ENCODE measurements at places on chromosomes 1 and 21.

DNA sequence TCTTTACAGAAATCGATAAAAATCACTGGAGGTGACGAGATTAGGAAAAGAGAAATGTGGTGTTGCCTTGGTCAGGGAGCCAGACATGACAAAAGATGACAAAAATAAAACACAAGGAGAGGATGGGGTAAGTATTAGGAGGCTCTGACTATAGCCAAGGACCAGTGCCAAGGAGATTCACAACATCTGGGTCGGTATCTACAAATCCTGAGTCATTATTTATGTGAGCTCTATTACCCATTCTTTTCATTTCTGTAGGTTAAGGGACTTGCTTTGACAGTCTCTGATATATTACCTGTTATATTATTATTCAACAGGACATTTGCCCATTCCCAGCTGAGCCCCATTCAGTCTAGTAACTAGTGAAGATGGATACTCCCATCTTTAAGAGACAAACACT is 120.8 kb downstream of the TYW3 start:
- no peak for ATAC-seq

DNA sequence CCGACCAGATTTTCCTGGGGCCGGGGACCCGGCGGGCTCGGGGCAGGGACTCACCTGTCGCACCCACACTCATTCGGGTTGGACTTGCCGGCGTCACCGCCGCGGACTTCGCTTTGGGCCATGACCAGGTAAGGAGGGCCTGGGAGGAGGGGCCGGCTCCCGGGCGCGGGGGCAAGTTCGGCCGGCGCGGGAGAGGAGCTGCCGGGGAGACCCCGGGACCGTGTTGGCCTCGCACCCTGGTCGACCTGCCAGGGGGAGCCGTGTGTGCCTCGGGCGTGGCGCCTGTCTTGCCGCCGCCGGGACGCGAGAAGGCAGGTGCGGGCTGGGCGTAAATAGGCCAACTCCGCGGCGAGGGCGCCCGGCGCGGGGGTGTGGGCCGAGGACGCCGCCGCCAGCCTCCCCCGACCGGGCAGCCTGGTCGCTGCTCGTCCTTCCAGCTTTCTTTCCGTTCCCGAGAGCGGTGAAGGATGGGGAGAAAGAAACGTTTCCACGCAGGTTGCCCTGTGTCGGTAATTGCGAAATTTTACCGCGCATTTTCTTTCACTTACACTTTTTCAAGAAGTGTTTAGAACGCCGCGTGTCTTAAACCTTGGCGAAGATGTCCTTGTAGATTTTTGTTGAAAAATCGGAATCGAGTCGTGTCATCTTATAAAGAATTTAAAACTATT is 558 bp downstream of the USP1 start:
- ATAC-seq = peak; percentile 0

- no peak for ATAC-seq
Measured at GRCh38 chr1:205312866-205313562, 8.5 kb downstream of the NUAK2 start.

DNA sequence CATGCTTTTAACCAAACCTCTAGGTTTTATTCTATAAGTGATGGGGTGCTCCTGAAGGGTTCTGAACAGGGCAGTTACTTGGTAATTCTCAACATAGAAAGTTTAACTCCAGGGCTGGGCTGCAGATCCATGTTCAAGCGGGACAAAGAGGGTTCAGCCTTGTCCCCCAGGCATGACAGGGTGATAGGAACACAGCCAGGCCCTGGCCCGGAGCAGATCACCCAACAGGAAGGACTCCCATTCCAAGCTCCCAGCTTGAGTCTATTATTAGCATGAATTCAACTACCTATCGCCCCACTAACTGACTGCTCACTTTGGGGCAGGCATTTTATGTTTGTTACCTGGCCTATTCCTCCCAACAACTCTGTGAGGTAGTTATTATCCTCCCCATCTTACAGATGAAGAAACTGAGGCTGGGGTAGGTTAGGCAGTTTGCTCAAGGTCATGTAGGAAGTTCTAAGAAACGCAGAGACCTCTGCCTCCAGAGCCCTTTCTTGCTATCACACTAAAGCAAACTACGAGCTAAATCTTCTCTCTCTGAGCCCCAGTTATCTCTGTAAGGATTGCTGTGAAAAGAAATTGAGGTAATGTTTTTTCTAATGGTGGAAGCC is 14.5 kb downstream of the ASAP3 start:
- ATAC-seq = no peak

DNA sequence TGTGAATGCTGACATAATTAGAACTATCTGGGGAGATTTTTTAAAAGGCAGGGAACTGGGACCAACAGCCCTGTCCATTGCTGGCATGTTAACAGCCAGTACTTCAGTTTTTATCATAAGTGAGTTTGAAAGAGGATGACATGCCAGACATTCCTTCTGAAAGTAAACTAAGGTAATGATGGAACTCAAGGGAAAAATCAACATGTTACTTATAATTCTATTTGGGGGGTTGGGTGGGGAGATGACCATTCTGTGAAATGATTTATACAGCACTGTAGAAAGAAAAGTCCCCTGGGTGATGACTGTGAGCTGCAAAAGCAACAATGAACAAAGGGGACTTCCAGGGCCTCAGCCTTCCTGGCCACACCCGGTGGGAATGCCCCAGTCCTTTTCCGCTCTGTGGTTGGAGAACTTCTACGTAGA is 5.4 kb upstream of the LAMC2 start:
- ATAC-seq = peak; percentile 78

GRCh38 chr1:154730259-154730658 is 122.3 kb upstream of the ADAR start:
- no peak for ATAC-seq

DNA sequence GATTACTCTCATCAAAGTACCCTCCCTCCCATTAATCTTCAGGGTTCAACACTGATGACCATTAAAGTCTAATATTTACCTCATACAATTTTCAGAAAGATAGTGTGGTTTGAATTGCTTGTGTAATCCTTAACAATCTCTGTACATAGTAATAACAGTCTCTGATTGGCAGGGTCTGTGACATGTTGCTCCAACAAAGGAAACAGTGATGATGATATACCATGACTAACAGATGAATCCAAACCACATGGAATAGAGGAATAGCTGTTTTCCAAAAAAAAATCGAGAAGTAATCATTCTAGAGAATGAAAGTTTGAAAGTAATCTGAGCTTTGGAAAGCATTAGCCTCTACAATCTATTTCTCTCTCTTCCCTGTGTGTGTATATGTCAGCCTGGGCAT is 610.1 kb upstream of the NEGR1 start:
- no peak for ATAC-seq
